Aorta (tissue), 5 donors: ENCODE measurements at places on chromosomes 12 and 14. TPM values are rescaled to one million over a fixed set of nuclear protein-coding genes. Genes with fewer than 3 reads are reported as not detected.

KRT78 gene
- not detected for total RNA-seq

RDH16 gene
- total RNA-seq: 0.75 TPM

MUCL1 gene
- not detected for total RNA-seq

DNA sequence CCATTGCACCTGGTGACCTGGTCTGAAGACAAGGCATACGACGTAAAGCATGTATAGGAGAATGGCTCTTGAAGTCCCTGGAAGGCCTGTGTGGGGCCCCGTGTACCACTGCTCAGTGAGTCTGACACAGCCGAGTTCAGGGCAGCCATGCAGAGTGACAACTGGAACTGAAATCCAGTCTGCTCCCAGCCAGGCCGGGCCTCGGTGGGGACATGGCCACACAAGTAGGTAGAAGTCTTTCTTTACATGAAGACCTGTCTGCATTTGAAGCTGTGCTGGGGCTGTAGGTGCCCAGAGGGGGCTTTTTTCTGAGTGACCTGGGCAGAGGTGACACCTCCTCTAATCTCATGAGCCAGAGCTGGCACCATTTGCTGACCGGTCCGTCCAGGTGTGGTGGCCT lies 35.7 kb downstream of the ADGRD1 start:
- H3K4me3 ChIP-seq: no peak overlapping the region
- no peaks in the 10 kb centered on the region for H3K27me3 ChIP-seq
- no peaks in the 10 kb centered on the region for H3K36me3 ChIP-seq
- no peak overlapping the region for H3K27ac ChIP-seq

DNA sequence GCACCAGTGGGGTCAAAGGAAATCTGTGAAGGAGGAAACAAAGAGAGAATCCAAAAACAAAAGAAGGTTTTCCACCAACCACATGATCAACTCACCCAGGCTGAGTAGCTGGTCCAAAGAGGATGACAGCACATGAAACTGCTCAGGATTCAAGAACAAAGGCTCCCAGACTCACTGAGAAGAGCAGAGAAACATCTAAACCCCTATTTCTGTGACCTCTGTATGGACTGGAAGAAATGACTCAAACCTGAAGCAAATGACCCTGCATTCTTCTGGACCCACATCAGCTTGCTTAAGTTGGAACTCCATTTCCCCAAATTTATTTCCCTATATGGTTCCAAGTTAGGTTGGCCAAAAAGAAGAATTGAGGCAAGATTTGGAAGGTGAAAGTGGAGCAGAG lies 26.3 kb downstream of the TC2N start:
- no peak for DNase-seq
- H3K27ac ChIP-seq: peak overlapping the region; percentile 94
- peak overlapping the region; percentile 98 for H3K4me3 ChIP-seq
- no peaks in the 10 kb centered on the region for H3K27me3 ChIP-seq
